ENCODE measurements at places on chromosomes 16 and 17.

DNA sequence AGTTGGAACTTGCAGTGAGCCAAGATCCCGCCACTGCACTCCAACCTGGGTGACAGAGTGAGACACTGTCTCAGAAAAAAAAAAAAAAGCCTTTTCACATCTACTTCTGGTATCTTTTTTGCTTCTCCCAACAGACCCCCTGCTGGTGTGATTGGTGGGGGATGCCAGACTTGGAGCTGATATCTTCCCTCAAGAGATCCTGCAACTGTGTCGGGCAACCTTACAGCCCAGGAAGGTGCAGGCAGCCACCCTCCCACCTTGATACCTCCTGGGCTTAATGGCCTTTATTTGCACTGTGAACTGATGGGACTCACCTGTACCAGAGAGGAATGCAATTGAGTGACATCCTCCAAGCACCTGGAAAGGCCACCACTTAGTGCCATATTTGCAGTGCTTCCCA, 142.3 kb downstream of the RGS9 start:
- no peak for DNase-seq

DNA sequence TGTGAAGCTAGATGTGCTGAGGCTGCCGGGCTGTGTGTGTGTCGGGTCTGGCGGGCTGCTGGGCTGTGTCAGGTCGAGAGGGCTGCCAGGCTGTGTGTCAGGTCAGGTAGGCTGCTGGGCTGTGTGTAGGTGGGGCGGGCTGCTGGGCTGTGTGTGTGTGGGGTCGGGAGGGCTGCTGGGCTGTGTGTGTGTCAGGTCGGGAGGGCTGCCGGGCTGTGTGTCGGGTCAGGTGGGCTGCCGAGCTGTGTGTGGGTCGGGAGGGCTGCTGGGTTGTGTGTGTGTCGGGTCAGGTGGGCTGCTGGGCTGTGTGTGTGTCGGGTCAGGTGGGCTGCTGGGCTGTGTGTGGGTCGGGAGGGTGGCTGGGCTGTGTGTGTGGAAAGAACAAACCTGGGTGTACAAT, 8.6 kb downstream of the WDR45B start:
- no peak for DNase-seq

DNA sequence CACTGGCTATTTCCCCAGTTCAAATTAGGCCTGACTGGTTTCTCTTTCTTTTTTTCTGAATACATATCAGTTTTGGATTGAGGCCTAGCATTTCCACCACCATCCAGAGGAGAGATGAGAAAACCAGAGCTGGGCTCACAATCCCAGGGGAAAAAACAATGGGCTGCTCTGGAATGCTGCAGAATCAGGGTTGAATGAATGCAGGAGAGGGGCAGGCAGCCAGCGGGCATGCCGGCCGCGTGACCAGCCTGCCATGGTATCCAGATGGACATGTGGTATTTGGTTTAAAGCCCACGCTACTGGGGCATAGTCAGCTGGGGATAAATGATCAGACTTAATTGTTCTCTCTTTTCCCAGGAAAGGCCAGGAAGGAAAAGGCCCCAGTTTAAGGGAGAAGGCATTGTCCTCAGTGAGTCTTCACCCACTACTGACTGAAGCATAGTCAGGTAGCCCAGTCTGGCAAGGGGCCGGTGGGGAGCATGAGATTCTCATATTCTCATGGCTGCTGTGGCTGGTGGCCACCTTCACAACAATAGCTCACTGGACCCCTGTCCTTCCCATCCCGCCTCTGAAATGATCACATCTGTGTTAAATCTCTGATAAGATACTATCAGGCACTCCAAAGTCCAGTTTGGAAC, 38.7 kb upstream of the RHOT1 start:
- no peak for DNase-seq

GRCh38 chr16:90084215-90084950, 7.3 kb upstream of the PRDM7 start:
- DNase-seq = no peak

Measured in stimulated activated CD8-positive, alpha-beta memory T cell treated with anti-CD3 and anti-CD28 coated beads, Interleukin-2, amount 100 ng/mL, for 48 hours (primary cell).